ENCODE measurements at places on chromosomes 1 and 21.

GRCh38 chr1:169307176-169307575, 60.4 kb downstream of the NME7 start:
- DNase-seq = no peak

DNA sequence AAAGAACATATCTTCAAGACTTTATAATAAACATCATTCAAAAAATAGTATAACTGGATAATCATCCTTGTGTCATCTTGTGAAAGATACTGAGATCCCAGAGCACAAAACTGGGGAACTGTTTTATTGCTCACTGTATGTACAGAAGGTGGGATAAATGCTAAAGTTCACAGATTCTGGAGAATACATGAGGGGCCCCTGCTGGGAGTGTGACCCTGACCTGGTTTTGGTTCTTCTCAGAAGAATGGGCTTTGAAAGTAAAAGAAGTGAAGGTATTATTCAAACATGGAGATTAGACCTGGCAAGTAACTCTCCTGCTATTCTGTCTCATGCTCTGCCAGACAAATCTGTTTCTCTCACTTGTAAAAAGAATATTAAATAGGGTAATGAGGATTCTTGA, 14.5 kb downstream of the WDR26 start:
- no peak for DNase-seq

GRCh38 chr1:195956845-195957244, 651.4 kb downstream of the KCNT2 start:
- no peak for DNase-seq

DNA sequence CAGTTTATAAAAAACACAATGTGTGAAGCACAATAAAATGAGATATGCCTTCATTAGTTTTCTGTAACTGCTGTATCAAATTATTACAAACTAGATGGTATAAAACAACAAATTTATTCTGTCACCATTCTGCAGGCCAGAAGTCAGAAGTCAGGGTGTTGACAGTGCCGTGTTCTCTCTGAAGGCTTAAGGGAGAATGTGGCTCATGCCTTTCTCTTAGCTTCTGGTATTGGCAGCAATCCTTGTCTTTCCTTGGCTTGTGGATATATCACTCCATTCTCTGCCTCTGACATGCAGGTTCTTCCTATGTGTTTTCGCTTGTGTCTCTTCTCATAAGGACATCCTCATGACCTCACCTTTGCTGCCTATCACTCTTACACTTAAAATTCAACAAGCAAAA, 10.1 kb downstream of the NEK7 start:
- DNase-seq = no peak

DNA sequence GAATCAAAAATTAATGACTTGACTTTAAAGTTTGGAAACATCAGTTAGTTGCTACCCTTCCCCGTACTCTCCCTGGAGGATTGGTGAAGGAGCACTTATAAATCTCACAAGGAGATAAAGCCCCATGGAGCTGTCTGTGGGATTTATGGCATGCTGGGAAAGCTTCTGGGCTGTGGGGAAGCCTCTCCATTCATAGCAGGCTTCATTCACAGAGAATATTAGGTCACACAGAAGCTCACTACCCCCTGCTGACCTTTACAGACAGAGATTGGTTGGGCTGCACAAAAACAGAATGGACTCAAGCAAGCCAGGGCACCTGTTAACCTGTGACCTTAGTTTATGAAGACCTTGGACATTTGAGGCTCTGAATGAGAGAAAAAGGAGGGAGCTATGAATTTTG, 32.1 kb downstream of the RGL1 start:
- DNase-seq = no peak

DNA sequence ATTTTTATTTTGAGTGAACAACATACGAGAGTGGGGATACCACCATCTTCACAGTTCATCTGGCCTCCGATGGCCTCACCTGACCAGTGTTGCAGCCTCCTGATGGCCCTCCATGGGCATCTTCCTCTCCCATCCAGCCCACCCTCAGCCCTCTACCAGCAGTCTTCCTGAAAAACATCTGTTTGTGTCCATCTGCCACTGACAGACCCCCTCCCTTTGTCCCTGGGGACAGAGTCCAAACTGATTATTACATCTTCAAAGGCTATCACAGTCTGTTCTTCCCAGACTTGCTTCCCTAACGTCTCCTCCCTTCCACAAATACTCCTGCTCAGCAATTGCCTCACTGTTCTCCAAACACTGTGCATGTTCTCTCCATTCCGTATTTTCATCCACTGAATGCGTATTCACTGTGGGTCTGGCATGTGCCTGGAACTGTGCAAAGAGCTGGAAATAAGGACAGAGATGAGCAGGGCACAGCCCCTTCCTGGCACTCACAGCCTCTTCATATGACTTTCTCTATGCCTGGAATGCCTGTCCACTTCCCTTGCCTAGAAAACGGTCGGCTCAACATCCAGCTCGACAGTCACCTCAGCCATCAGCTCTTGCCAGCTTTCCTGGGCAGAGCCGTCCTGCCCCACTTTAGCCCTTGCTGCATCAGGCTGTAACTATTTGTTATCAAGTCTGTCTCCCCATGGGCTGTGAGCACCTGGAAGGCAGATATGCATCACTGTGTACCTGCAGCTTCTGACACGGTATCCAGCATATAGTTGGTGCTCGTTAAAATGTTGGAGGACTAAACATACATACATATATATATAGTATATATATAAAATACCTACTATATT, 8.3 kb upstream of the ATF3 start:
- DNase-seq = no peak
